ENCODE measurements at places on chromosomes 13 and 19.

DNA sequence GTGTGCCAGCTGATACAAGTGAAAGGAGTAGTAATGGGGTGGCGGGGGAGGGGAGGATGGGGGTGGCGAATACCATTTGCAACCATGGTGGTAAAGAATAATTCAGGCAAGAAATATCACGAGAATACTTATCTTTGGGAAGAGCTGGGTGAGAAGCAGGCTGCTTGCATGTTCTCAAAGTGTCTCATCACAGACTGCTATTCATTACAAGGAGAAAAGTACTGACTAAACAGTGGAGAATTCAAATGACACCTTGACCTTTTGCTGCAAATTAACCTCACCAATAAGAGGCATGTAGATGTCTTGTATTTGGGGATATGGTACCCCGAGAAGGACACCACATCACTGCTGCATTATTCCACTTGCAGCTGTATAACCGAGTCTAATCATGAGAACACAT lies 585.7 kb upstream of the GPC6 start:
- no peak for DNase-seq

DNA sequence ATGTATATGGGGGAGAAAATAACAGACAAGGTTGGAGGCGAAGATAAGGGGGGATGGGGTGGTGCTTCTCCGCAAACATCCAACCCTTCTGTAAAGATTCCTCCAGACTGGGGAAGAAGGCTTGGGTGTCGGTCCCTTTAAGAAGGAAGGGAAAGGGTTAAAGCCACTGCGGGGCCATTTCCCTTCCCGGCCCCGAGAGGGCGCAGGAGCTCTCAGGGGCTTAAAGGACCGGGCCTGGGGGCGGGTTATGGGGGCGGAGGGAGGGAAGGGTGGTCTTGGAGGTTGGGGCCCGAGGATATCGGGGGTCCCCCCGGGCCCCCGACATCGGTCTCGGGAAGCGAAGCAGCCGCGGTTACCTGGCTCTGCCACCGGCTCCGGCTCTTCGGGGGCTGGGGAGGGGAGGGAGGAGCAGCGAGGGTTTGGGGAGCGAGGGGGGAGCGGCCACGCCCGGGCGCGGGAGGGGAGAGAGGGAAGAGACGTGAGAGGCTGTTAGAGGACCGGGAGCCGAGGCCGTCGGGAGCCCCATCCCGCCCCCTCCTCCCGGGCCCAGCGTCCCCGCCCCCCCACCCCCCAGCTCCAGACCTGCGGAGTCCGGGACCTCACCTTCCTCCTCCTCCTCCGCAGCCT lies 2.8 kb downstream of the TNNT1 start:
- DNase-seq: no peak

GRCh38 chr19:53789708-53790678 lies 34.1 kb downstream of the NLRP12 start:
- no peak for DNase-seq

- no peak for DNase-seq
Measured at GRCh38 chr13:21557995-21558394, 46.0 kb downstream of the MICU2 start.

GRCh38 chr19:5238700-5239099 lies 101.9 kb downstream of the PTPRS start:
- DNase-seq: no peak

DNA sequence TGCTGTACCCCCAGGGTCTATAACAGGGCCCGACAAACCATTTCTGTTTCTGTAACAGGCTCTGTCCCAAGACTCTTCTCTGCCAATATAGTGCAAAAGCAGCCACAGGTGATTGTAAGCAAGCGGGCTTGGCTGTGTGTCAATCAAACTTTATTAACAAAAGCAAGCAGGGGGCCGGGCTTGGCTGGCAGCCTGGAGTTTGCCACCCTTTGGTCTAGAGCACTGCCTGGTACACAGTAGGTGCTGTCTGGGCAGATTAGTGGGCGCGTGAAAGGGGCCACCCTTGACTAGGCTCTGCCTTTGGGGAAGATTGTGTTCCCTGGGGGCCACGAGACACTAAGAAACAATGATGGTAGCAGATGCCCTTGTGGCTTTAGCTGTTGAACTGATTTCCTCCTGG lies 27.4 kb downstream of the CCL25 start:
- DNase-seq: no peak

DNA sequence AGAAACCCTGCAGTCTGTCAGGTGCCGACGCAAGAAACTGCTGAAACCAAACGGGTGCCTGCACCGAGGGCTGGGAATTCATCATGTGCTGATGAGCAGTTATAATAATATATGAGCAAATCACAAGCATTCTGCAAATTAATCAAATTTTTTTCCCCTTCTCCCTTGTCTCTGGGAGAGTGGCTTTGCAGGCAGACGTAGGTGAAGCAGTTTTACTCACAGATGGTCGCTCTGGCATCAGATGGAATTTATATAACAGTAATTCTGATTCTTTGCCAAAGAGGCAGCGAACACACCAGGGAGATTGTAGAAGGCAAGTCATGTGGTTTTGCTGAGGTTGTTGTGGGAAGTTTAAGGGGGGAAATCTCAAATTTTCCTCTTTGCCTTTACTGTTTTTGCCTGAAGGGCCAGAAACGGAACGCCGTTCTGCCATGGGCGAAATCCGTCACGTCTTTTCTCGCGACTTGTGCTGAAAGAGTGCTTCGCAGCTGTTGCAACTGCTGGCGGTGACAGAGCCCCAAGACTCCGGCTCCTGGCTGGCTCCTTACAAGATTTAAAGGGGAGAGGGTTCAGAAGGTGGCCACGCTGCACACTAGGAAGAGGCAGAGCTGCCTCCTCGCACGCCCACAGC lies 320.1 kb downstream of the ZNF536 start:
- DNase-seq: no peak

DNA sequence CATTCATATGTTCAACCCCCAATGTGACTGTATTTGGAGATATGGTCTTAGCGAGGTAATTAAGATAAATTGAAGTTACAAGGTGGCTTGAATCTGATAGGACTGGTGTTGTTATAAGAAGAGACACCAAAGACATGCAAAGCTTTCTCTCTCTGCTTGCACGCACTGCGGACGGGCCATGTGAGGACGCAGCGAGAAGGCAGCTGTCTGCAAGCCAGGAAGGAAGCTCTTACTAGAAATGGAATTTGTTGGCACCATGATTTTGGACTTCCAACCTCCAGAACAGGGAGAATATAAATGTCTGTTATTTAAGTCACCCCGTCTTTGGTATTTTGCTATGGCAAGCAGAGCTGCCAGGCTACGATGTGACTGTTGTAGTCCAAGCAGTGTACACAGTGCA lies 4.8 kb downstream of the DLEU7 start:
- DNase-seq: no peak

All from stimulated activated CD4-positive, alpha-beta T cell treated with anti-CD3 and anti-CD28 coated beads, TNF-alpha, amount 100 ng/mL, for 48 hours (primary cell).